ENCODE measurements at places on chromosomes 2 and 18.
A peak's percentile ranks its signal among the peaks of the same experiment; 100 is the strongest.

DNA sequence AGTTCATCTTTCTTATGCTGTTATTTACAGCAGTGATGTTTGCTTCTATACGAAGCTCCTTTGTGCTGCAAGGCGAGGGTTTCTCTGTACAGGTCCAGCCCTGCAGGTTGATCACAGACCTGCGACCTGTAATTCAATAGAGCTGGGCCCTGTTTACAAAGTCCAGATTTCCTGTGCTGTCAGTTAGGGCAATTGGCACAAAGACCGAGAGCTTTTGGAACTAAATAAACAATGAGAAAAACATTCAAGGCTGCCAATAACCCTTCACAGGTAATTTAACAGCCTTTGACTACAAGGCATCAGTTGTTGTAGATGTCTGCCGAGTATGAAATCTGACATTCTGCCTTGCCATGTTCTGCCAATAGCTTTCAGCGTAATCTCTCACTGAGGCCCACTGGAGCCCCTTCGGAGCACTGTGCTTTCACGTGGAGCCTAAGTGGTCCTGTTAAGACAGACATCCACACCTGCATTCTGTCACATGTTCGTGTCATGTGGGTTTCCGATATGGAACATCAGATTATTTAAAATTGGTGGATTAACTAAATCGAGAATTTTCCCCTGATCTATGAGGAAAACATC lies 232.5 kb downstream of the PTGR3 start:
- DNase-seq, result no peak

DNA sequence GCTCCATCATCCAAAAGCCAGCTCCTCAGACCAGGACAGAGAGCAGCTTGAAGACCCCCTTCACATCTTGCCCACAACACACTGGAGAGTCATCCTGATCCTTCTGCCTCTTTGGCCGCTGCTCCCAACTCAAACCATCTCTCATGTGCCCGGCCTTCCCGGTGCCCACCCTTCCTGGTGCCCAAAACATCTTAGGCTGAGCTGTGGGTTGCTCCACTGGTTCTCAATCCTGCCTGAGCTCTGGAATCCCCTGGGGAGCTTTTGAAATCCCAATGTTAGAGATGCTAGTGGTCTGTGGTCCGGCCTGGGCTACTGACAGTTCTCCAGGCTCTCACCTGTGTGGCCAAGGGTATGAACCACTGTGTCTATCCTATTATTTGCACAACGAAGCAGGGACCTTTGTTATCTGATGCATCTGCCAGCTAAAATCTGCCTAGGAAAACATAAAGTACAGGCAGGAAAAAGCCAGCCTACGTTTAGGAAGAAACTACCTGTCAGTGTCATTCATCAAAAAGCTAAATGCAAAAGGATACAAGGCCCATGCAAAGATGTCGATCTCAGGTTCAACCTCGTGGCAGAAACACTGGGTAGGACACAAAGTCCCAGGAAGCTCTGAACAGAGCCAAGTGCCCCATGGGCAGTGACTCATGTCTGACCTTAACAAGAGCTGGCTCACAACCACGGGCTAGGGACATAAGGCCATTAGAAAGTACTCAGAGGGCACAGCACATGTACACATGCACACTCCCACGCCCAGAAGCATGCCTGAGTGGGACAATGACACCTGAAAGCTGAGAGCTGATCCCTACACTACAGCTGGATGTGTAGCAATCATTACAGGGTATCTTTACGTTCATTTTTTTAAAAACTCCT lies 30.8 kb downstream of the TBC1D8 start:
- DNase-seq, result peak; percentile 62

DNA sequence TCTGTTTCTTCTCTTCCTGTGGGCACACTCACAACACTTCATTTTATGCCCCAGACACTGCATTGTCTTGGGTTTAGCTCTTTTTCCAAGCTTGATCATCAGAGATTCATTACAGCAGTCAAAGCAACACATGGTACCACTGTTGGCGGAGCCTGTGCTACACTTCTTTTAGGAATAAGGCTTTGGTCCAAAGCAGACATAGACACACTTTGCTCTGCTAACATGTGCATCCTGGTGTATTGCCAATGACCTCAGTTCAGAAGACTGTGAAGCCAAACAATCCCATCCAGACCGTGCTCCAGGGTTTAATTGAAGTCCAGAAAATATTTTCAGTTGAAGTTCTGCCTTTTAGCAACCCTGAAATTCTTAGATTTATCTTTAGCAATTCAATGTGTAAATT lies 354.6 kb upstream of the RAB12 start:
- no peak for DNase-seq

- DNase-seq, result peak; percentile 90
Measured at GRCh38 chr2:223860809-223861738, 23.7 kb upstream of the AP1S3 start.

- no peak for DNase-seq
Measured at GRCh38 chr2:78290581-78291214, 734.8 kb upstream of the REG3G start.

- no peak for DNase-seq
Measured at GRCh38 chr2:44822174-44822573, 119.3 kb upstream of the SIX3 start.

GRCh38 chr2:190716176-190716807 lies 67.4 kb downstream of the NAB1 start:
- DNase-seq, result peak; percentile 32

GRCh38 chr2:204312105-204312504 lies 233.2 kb upstream of the PARD3B start:
- no peak for DNase-seq

DNA sequence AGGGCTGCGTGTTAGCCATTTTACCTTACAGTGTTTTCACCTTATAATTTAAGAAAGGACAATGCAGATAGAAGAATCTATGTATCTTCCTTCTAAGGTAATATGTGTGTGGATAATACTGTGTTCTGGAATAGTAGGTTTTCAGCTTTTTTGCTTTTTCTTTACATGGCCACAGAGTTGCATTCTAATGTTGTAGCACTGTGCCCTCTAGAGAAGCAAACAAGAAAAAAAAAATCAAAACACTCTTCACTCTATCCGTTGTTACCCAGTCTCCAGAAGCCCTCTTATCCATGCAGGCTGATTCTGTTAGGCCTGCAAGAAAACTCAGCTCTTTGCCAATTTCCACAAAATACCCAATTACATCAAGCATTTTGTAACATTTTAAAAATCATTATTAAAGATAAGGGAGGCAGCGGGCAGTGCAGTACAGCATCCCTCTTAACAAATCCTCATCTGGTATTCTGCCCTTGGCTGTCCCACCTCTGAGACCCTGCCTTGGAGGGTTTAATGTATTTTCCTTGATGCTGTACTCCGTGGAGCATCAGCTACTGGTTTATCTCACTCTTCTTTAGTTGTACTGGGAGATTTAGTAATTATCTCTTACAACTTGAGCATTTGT lies 41.8 kb downstream of the CDH7 start:
- no peak for DNase-seq

- no peak for DNase-seq
Measured at GRCh38 chr2:197236816-197237215, 73.8 kb downstream of the ANKRD44 start.
